Endothelial cell of umbilical vein (primary cell): ENCODE measurements at places on chromosomes 3 and 15. TPM values are rescaled to one million over a fixed set of nuclear protein-coding genes. Genes with fewer than 3 reads are reported as not detected.

DNA sequence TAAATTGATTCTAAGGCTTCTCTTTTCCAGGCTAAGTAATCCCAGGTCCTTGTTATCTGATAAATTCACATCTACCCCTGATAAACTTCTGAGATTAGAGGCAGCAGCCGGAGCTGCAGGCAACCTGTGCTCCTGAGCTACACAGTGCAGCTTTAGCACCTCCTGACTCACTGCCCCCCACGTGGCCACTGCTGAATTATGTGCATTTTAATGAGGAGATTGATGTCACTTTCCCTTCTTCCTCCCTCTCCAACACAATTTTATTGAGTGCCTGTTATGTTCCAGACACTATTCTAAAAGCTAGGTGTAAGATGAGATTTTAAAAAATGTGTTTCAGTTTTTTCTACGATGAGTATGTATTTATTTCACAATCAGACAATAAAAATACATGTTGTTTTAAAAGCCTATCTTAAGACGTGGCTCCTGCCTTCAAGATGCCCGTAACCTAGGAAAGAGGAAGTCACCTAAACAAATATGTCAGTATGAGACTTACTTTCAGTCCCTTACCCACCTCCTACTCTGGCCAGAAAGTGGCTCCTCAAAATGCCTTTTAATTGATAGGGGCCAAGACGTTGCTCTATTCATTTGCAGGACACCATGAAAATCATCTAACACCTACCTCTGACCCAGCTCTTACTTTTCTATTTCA is 161.5 kb upstream of the PFN2 start:
- no peak for DNase-seq

- no peak for DNase-seq
These were observed 56.9 kb downstream of the SLC9A9 start for GRCh38 chr3:143791386-143791785.

DNA sequence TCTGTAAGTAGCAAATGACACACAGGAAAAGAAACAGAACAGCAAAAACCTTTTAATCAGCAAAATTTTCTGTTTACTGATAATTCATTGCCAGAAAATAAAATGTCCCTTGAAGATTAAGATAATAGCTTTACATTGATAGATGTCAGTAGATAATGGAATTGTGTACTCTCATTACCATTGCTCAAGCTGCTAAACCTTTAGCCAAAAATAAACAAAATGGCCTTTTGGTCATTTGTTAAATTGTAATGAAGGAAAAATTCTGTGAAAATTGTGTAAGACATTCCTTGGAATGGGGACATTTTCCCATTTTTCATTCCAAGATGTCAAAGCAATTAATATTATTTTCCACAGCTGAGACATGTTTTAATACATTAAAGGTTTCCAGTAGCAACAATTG is 189.8 kb downstream of the PLOD2 start:
- DNase-seq = no peak

- peak; percentile 42 for DNase-seq
These were observed 465.0 kb upstream of the ROBO1 start for GRCh38 chr3:80232760-80233159.

DNA sequence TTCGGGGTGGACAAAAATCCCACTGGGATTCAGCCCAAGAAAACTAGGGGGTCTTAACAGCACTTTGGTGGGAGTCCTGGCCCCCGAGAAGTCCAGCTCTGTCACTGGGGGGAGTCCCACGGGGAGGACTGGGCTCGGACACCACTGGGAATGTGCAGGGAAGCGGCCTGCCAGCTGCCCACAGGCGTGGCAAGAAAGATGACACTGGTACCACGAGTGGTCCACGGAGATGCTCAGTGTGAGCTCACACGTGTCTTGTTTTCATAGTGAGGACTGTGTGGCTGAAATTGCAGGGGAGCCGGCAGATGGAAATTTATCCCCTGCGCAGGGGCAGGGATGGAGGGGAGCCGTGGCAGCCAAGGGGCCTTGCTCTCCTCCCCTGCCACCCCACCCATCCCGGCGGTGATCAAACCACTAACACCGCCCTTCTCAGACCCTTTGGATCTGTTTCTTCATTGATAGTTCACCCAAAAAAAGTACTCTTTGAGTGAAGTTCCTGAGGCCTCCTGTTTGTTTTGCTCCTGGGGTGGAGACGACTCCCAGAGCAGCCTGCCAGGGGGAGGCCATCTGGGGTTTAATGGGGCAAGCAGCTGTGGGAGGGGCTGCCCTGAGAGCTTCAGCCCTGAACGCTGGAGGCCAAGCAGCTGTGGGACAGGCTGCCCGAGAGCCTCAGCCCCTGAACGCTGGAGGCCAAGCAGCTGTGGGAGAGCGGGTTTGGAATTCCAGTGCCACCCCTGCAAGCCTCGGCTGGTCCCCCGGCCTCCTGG is 130.9 kb downstream of the LRRK1 start:
- no peak for DNase-seq

- DNase-seq = no peak
These were observed 29.5 kb upstream of the FAM107A start for GRCh38 chr3:58606693-58607092.

- no peak for DNase-seq
These were observed 31.9 kb downstream of the TNIK start for GRCh38 chr3:171428321-171428787.

CAPN3 gene
- total RNA-seq = 0.51 and 2.2 TPM in 2 replicates

KLHL40 gene
- total RNA-seq = not detected in 2 replicates

TUSC7 gene
- total RNA-seq = not detected in 2 replicates

CFAP20DC gene
- 1.9 and 2.1 TPM in 2 replicates for total RNA-seq
